ENCODE measurements at places on chromosomes 11 and 22.
A peak's percentile ranks its signal among the peaks of the same experiment; 100 is the strongest.

DNA sequence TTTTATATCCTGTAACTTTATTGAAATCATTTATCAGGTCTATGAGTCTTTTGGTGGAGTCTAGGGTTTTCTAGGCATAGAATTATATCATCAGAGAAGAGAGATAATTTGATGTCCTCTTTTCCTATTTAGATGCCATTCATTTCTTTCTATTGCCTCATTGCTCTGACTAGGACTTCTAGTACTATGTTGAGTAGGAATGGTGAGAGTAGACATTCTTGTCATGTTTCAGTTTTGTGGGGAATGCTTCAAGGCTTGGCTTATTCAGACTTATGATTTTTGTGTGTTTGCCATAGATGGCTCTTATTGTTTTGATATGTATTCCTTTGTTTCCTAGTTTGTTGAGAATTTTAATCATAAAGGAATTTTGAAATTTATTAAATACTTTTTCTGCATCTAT, 1078.3 kb downstream of the FAM181B start:
- DNase-seq, result no peak

DNA sequence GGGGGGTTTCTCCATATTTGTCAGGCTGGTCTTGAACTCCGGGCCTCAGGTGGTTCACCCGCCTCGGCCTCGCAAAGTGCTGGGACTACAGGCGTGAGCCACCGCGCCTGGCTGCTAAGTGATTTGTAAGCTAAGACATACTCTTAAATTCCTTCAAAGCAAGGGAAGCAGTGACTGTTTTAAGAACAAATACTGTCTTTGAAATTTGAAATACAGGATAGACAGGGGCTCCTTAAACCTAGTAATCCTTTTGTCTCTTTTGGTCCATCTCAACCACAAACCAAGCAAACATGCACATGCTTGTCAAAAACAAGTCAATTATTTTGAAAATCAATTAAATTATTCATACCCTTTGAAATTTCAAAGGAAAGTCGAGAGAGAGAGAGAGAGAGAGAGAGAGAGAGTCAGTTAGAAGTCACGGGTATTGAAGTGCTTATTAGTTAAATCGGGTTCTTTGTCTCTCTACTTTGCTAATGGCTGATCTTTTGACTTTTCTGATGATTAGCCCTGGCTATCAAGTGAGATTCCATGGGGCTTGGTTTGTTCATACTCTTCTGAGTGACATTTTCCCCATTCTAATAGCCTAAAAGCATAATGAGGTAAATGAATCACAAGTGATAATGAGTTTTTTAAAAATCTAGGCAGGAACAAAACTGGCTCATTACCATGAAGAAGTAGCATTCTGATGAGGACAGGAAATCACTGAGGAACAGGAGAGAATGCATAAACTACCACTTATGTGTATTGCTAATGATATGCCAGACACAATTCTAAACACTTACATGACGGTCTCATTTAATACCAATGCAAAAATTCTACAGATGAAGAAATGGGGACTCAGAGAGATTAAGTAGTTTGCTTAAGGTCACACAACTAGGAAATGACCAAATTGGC, 48.0 kb downstream of the MCHR1 start:
- DNase-seq, result no peak

- no peak for DNase-seq
Observed at GRCh38 chr11:70662691-70663098, 264.4 kb downstream of the CTTN start.

DNA sequence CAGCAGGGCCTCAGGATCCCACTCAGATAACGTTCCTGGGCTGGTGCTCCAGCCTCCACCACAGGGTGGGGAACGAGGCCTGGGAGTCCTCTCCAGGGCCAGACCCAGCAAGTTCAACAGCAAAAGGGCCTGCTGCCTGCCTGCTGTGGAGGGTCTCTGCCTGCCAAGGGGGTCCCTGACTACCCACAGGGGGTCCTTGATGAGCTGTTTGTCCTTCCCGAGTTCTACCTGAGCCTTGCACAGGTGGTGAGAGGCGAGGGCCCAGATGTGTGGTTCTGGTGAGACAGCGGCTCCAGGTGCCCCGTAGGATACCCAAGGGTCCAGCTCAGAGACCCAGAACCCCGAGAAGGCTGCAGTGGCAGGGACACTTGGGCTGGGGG, 4.4 kb downstream of the DUSP8 start:
- no peak for DNase-seq

- DNase-seq, result no peak
Observed at GRCh38 chr11:90204832-90205646, 17.8 kb downstream of the CHORDC1 start.

DNA sequence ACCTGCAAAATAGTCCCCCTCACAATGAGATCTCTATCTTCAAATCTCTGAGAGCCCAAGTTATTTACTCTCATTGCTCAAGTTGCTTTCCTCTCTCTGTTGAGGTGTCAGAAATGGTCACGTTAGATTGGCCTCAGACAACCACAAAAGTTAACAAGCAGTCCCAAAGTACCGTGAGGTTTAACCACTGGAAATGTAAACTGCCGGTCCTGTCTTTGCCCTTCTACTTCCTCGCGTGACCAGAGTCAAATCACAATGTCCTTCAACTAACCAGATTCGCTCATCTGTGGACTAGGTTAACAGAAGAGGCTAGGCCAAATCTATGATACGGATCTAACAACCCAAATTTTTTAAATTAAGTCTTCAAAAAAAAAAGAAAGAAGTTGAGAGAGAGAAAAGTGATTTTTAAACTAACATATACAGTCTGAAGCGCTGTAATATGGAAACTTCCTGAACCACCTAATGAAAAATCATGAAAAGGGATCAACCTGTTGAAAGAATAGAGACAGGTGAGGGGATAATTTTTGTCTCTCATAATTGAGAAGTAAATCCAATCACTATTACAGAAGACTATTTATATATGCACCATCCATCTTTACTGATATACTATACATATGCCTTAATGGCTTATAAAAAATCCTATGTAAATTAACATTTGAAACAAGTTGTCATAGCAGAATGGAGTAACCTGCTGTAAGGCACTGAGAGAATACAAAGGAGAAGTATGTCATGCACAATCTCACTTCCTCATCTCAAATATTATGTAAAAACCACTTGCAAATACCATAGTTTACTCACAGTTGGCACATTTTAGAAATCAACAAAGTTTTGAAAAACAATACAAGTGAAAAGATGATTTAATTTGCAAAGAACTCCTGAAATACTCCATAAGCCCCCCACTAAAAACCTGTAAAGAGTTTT, 3.3 kb upstream of the JAML start:
- DNase-seq, result peak; percentile 59

DNA sequence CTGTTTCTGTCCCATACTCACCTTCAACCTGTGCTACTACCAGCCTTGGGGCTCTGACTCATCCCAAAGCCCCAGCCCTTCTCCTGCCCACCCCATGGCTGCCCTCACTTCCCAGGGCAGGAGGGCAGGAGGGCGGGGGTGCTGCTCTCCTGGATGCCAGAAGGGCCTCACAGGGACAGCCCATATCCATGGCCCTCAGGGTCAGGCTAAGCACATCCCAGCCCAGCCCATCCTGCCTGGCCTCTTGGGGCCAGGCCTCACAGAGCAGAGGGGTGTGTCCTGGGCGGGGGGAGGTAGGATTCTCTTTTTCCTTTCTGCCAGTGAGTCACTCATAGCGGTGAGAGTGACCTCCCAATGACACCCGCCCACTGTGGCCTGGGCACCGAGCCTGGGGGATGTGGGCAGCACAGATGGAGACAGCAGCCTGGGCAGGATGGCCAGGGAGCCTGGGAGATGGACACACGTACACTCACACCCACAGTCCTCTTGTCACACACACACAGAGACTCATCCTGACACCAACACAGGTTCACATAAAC, 2.4 kb downstream of the LTBP3 start:
- DNase-seq, result no peak

GRCh38 chr11:63920939-63921417, 4.0 kb upstream of the RCOR2 start:
- DNase-seq, result no peak

DNA sequence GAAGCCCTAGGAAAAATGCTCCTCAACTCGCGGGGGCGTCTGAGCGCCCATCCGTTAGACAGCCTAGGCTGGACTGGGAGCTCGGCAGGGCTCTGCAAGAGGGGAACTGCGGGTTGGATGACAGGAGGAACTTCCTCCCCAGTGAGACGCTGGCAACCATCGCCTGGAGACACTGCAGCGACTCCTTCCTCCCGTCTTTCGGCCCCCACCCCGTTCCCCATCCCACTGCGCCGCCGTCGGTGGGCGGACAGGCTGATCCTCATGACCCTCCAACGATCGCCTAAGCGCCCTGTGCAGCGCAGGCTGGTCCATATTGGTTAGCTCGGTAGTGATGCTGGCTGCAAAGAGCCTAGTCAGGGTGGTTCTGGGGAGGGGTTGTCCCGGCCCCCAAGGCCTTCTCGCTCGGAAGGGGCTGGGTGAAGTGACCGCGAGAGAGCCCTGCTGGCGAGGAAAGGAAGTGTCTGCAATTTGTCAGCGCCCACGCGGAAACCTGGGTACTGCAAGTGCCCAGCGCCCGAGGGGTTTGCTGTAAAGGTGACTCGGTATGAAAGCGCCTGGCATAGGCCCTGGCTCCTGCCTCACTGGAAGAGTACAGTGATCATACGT, 638 bp downstream of the NRGN start:
- peak; percentile 71 for DNase-seq

DNA sequence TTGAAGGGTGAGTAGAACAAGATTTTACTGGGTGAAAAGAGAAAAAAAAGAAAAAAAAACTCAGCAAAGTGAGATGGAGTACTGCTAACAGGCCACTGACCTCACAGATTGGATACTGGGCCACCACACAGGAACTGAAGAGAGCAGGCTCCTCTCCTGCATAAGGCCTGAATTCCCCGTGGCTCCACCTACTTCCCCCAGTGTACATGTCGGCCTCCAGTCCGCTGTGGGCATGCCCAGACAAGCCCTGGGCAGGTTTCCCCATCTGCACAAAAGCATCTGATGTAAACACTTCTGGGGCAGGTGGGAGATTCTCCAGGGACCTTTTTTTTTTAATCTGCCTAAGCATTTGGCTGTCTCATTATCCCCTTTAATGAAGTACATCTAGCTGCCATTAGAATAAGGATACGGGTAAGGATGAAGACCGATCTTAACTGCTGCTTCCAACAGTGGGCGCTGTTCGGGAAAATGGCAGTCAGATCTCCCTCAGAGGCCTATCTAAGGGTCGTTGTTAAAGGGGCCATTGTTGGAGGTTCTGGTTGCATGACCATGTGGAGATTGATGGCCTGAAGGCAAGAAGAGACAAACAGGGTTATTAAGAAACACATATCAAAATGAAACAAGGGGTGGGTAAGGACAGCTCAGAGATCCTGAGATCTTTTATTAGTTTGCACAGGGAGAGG, 48.5 kb downstream of the MS4A13 start:
- no peak for DNase-seq

- DNase-seq, result no peak
Observed at GRCh38 chr11:2321311-2321683, 19.5 kb downstream of the TSPAN32 start.

- DNase-seq, result peak; percentile 72
Observed at GRCh38 chr11:112280268-112281126, 19.8 kb upstream of the PLET1 start.

- peak; percentile 61 for DNase-seq
Observed at GRCh38 chr11:74726547-74727182, 4.6 kb downstream of the CHRDL2 start.

DNA sequence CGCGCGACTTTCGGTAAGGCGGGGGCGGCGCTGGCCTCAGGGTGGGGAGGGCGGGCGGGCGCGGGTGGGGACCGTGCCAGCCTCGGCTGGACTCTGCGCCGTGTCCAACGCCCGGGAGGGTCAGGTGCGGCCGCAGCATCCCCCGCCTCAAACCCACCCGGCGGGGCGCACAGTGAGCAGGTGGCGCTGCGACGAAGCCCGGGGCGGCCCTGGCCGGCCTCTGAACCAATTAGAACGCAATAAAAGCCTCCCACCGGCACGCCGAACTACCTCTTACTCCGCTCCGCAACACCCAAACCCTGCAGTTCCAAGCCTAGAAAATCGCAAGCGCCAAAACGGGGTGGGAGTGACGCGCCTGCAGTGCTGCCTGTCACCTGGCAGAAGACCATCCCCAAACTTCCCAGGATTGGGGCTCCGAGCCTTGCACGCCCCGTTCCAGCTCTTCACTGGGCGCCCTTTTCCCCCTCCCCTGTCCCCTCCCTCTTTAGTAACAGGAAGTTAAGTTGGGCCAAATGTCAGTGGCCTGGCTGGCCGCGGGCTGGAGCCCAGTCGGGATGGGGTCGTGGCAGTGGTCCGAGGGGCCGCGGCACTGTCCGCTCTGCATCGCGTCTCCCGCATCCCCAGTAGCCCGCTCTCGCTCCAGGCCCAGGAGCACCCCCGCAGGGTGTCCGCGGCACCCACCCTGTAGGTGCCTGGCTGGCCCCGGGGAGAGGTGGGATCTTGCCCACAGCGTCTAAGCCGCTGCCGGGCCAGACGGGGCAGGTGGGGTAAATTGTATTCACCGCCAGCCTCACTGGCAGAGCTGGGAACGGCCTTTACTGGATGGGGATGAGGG, 541 bp downstream of the MICAL2 start:
- DNase-seq, result peak; percentile 47

DNA sequence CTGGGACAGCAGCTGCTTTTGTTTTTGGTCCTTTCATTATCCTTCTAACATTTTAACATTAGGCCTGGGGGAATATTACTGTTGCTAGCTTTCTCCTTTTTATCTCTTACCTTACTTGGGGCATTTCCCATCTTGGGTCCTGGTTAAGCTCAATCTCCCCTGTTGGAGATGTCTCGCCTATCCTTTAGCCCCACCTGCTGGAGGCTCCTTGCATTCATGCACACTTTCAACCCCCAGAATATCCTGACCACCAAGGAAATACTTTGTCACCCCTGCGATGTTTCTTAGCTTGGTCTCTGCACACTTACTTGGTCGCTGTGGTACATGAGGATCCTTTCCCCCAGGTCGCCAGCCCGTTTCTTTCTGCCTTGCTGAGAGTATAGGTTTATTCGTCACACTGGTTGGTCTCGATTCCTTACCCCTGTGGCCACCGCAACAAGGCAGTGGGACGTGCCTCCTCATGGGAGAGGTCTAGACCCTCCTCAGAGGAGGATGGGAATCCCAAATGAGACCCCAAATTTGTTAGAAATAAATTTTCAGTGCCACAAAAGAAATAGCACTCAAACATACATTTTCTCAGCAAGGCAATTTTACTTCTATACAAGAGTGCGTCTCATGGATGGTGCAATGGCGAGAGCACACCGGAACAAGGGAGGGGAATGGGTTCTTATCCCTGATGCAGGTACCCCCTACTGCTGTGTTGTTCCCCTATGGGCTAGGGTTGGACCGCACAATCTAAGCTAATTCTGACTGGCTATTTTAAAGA, 5.4 kb upstream of the TXN2 start:
- peak; percentile 54 for DNase-seq

GRCh38 chr11:108199446-108200321, 22.8 kb downstream of the NPAT start:
- peak; percentile 47 for DNase-seq

GRCh38 chr11:129418039-129418438, 42.4 kb downstream of the BARX2 start:
- no peak for DNase-seq

GRCh38 chr11:132992838-132993631, 539.3 kb downstream of the OPCML start:
- no peak for DNase-seq

DNA sequence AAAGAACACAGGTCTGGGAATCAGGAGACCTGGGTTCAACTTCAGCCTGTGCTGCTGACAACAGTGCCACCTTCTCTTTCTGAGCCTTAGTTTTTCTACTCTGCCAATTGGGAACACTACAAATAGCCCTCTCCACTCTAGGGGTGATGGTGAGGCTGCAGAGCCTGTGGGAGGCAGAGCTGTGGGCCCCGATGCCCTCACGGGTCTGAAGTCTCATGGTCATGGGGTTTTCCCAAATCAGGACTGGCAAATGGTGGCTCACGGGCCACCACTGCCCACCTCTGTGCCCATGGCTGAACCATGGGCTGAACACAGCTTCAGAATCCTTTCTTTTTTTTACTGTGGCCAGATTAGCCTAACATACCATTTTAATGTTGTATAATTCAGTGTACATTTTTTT, 19.8 kb downstream of the SYNGR1 start:
- DNase-seq, result no peak
